ENCODE measurements at places on chromosomes 3 and 15.

- DNase-seq: no peak
These were observed 396.5 kb downstream of the FHIT start for GRCh38 chr3:60854791-60855190.

DNA sequence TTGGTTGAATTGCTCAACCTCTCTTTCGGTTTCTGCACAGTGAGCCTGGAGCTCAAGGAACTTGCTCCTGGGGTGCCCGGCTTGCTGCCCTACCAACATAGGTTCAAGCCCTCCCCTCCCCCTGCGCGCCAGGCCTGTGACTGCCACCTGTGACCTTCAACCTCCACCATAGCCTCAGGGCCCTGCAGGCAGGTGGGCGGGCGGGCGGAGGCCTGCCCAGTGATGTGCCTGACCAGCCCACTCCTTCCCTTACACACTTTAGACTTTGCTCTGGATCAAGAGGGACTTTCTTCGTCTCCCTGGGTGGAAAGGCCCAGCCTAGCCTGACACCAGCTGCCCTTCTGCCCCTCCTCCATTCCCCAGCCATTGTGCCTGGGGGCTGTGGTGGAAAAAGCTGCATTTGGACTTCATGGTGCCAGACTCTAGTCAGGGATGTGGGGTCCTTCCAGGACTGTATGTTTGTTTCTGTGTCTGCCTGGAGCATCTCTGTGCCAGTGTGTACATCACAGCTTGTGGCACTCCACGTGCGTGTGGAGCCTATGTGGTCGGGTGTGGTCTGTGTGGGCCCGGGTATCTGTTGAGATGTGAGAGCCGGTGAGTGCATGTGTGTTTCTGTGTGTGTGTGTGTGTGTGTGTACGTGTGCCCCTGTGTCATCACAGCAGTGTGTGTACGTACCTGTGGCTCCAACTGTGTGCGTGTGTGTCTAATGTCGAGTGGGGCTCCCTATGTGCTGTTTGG is 9.5 kb downstream of the PRKCD start:
- DNase-seq: no peak

- no peak for DNase-seq
These were observed 1047.7 kb downstream of the TBL1XR1 start for GRCh38 chr3:176149567-176149966.

DNA sequence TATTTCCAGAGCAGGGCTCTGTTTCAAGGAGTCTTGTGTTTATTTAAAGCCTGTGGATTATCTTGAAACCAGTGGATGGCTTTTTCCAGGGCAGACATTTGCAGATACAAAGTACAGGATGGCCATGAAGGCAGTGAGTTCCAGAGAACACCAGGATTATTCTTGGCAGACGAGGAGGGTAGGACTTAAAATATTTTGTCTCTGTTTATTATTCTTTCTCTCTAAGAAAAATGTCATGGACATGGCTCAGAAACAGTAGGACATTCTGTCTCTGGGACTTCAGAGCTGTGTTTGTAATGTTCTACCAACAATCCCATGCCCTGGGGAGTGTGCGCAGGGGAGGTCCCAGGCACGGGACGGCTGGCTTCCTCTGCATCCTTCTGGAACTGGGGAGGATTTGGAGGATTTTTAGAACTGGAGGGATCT is 125.9 kb downstream of the ATP10A start:
- DNase-seq: no peak

DNA sequence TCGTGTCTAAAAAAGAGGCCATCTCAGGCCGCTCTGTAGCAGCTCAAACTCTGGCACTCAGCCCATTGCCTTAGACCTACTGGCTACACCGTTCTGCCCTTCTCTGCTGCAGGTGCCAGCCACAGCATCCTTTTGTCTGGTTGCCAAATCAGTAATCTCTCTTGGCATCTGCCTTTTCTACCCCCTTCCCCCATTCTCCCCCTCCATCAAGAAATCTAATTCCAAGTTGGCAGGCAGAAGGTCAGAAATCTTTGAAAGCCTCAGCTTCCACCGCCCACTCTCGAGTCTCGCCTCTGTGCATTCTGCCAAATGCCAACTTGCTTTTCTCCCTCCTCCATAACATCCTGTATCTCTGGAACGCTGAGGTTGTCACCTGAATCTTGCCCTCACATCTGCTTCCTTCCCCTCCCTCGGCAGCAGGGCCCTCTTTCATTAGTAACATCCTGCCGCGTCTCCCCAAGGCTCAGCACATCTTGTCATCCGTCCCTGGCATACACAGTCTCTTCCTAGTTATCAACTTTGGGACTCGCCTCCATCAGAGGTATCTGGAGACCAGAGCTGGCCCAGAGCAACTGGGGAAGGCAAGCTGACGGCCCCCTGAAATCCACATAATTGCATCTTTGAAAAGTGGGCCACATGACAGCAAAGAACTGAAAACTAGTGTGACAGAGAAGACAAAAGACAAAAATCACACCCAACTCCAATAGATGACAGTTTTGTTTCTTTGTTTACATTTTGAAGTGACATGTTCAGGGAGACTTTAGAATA is 312.0 kb upstream of the CCDC54 start:
- no peak for DNase-seq

DNA sequence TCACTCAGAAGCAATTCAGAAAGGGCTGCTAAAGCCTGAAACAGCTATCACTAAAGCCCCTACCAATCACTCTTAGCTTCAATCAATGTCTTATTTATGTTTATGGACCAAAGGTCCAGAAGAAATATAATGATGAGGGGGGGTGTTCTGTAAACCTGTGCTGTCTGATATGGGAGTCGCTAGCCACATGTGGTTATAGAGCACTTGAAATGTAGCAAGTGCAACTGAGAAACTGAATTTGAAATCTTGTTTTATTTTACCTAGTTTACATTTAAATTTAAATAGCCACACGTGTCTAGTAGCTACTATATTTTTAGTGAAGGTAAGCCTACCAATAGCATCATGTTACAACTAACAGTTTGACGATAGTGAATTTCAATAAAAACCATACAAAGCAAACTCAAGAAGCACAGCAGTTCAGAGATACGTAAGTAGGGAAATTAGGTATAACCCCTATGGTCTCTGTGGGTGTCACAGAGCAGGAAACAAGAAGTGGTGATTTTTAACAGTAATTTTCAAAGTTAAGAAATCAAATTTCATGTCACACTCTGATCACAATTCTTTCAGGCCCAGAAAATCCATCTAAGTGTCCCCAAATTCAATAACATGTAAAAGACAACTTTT is 3.6 kb downstream of the POU1F1 start:
- no peak for DNase-seq

DNA sequence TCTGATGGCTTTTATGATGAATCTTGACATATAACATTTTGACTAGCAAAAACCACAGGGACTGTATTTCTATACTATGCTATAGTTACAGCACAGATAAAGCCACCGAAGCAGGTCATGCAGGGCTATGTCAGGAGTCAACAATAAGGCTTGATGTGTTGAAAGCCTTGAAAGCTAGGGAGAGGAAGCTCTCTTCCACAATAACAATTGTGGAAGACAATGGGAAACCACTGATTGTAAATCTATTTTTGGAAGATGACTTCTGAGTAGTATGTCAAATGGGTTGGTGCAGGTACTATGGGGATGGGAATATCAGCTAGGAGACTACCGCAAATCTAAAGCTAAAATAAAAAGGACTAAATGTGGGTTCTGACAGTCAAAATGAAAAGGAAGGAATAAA is 4.0 kb upstream of the AQR start:
- DNase-seq: no peak

DNA sequence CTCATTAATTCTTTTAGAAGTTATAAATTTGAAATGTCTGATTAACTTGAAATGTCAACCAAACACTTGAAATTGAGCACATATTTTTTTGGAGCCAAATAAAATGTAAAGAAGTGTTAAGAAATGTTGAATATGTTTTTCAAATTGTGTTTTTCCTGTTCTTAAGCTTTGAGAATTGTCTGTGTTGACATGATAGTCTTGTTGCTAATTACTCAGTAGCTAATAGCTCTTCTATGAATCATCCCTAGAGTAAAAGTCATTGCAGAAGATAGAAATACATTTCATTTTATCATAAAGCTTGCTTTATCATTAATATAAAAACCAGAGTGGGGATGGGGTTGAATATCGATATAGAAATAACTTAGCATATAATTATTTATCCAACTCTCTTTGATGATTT is 41.9 kb upstream of the ABHD10 start:
- DNase-seq: no peak

- no peak for DNase-seq
These were observed 46.7 kb downstream of the NKIRAS1 start for GRCh38 chr3:23869977-23870662.

DNA sequence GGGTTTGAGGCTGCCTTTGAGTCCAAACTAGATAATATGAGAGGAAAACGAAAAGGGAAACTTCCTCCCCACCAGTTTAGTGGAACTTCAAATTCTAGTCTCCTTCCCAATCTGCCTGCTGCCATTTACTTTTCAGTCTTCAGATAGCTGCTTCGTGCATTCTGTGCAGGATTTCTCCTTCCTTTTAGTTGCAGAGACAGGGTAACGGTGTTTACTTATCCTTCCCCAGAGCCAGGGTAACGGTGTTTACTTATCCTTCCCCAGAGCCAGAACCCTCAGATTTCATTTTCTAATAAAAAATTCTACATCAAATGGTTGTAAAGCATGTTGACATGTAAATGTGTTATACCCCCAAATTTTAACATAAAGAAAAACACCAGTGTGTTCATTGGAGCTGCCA is 282.6 kb downstream of the VPS13C start:
- no peak for DNase-seq

DNA sequence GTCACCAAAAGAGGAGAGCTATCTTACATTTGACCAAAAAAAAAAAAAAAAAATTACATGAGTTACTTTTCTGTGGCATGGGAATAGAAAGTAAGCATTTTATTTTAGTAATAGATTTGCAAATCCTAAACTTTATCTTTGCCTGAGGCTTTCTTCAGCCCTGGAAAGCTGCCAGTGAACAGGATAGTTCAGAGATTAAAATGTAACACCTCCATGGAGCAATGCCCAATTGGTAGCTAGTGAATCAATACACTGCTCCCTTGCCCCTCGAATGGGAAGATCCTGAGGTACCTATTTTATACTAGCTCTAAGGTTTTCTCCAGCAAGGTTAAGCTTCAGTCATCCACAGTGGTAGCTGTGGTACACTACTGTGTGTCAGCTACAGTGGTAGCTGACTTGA is 867.1 kb downstream of the NAALADL2 start:
- DNase-seq: no peak

DNA sequence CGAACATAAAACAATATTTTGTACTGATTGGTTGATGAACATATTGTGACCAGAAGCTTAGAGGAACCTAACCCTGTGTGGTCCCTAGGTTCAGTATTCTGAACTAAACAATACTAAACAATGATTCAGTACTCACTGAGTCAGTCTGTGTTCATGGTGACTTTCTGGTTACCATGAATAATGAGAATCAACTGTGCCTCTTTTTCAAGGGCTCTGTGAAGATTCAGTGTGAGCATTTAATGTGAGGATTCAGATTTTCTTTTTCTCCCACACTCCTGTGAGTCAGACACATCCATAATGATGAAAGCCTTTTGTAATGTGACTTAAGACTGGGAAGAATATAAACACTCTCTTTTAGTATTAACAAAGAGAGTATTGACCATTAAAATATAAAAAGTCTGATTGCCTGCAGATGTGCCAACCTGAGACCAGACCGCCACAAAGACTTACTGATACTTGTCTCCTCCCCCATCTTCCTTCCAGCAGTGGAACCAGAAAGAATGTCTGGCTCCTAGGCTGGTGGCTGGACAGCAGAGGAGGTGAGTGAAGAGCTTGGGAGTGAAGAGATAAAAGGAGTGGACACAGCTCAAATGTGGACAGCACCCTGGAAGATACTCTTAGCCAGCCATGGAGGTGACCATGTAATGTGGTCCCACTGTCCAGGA is 17.6 kb upstream of the ACTL6A start:
- DNase-seq: no peak

DNA sequence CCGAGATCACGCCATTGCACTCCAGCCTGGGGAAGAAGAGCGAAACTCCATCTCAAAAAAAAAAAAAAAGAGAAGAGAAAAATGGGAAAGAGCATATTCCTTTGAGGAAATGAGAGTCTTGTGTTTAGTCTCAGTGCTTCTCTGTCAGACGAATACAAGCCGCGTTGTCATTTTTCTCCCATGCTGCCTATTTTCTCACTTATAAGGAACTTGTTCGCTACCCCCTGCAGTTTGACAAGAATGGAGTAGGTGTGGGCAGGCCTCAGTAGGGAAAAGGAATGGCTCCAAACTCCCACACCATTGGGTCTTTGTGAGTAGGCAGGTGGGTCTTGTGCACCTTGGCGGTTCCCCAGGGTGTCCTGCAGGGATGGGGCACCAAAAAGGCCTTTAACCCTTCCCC is 6.5 kb downstream of the GPR160 start:
- DNase-seq: no peak

GRCh38 chr15:42736793-42737528 is at the start of gene CDAN1:
Gene CDAN1 (minus strand): TSS chr15:42737128. CDS start chr15:42737102, 26 bp downstream.
- peak; percentile 83 for DNase-seq

DNA sequence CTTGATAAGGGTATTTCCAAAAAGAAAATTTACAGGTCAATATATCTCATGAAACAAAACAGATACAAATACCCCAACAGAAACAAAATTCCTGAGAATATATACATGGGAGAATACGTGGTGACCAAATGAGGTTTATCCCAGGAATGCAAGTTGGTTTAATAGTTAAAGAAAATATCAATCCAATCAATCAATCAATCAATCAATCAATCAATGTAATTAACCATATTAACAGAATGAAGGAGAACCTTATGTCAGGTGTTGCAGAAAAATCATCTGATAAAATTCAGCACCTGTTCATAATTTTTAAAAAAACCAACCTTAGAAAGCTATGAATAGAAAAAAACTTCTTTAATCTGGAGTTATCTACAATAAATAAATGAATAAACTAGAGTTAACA is 35.9 kb downstream of the ITGA11 start:
- DNase-seq: no peak
